ENCODE measurements at places on chromosomes 4 and X. TPM values are rescaled to one million over a fixed set of nuclear protein-coding genes. Genes with fewer than 3 reads are reported as not detected.

GRCh38 chrX:72100824-72101351 is 30.8 kb downstream of the RTL5 start:
- DNase-seq, result peak; percentile 86

Gene GC
- total RNA-seq, result not detected

Gene SAGE1
- not detected for total RNA-seq

- no peak for DNase-seq
These were observed 19.9 kb downstream of the DCHS2 start for GRCh38 chr4:154471526-154472331.

DNA sequence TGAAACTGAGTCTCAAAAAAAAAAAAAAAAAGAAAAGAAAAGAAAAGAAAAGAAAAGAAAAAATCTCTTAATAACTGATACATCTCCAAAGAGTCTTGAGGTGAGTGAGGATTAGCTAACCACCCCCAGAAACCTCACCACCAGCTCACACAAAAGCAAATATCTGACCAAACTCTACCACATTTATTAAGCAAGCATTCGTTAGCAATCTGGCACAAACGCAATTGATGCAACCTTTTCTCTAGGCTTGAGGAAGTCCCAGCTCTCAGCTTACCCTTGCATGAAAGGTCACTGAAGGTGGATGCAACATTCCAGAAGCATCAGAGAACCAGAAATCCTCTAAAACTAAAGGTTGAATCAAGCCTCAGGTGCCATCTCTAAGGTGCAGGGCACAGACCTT is 231.9 kb upstream of the BCOR start:
- no peak for DNase-seq

DNA sequence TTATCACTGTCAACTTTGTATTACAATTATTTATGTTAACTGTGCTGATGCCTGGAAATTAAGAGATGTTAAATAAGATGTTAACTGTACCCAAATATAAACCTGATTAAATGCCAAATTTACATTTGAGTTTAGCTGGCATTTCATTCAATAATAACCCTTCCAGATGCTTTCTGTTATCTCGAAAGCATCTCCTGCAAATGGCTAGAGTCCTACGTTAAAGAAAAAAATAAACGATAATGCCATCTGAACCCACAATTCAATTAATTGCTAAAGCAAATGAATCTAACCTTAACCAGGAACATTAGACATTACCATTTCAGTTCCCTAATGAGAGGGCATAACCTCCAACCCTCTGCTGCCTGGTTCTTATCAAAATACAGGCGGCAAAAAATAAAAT is 145.0 kb downstream of the ADAMTS3 start:
- DNase-seq, result no peak

DNA sequence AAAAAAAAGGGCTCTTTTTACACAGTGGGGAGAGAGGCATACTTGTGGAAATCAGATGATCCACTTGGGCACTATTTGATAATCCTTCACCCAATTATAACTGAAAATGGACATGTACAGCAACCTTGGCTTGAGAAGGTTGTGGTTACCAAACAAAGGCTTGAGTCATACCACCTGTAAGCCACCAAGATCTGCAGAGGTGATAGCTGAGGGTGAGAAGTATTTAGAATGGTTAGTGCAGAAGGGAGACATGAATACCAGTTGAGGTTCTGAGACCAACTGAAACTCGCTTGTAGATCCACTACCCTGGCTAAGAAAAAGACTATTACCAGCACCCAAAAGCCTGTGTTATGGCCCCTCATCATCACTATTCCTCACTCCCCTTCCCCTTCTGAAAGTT is 614.0 kb downstream of the STIM2 start:
- no peak for DNase-seq

GRCh38 chrX:133364865-133365264 is 50.4 kb downstream of the GPC4 start:
- DNase-seq, result no peak

Gene STBD1
- 1.6 TPM for total RNA-seq

DNA sequence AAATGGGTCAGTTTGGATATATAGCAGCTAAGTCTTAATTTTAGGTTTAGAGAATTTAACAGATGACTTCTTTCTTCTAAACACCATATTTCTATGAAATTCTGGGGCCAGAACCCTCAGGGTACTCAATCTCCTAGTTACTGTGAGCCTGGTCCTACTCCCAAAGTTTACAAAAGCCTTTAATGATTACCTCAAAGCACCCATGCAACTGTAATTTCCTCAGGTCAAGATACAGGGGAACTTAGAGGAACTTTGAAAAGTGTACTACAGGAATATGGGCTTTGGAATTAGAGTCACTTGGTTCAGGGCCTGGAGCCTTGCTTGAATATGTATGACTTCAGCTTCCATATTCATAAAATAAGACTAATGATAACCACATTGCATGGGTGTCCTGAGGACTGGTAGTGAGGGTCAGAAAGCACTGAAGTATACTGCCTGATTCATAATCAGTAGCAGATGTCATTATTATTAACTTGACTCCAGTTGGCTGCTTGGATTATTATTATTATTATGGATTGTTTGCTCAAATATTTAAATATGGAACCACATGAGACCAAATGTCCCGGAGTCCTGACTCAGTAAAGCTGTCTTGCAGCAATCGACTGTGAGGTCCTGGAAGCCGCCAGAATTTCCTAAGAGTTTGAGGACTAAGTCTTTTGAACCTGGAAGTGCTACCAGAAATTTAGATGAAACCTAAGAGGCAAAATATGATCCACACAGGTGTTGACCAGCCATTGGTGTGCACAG is 2.0 kb upstream of the ADH7 start:
- no peak for DNase-seq

DNA sequence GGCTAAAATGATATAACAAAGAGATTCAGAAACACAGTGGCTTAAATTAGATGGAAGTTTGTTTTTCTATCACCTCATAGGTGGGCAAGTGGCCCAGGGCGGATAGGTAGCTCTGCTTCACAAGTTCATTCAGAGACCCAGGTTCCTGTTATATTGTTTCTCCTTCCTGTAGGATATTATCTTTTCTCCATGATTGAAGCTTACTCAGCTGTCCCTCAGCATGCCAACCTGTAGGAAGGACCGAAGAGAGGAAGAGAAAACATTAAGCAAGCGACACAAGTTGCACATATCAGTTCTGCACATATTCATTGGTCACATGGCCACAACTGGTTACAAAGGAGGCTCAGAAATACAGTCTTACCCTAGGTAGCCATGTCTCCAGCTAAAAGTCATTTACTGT is 6.9 kb downstream of the KLHL5 start:
- DNase-seq, result no peak

DNA sequence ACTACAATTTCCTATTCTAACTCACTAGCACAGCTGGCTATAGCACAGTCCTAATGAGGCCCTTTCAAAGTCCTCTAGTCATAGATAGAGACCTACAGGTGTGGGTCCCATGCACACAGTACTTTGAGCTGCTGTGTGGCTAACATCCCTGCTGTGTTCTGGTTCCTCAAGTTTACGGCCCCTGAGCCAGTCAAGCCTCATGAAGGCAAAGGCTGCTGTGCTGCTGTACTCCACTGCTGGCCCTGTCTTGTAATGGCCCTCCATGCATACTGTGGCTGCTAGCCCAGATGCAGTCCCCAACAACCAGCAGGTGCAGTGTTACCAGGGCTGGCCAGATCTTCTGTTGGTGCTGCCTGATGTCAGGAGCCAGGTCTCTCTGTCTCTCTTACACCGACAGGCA is 23.4 kb upstream of the ENPEP start:
- DNase-seq, result no peak

DNA sequence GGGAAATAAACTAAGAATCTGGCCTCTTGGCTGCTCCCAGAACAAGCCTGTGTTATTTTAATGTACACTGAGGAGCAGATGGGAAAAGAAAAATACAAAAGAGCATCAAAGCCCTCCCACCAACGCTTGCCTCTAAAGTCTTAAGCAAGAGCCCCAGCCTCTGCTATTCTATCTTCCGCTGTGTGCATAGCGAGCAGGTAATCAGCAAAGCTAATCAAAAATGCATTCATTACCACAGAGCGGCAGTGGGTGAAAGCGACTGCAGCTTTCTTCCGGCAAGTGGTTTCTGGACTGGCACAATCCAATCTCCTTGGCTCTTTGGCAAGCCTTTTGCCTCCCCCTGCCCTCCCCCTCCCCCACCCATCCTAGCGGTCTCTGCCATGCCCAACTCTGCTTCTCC is 13.5 kb upstream of the GRIA3 start:
- no peak for DNase-seq

Gene FRAS1
- 0.08 TPM for total RNA-seq

GRCh38 chrX:13994104-13994503 is 35.6 kb downstream of the GEMIN8 start:
- DNase-seq, result no peak

Gene F9
- not detected for total RNA-seq

DNA sequence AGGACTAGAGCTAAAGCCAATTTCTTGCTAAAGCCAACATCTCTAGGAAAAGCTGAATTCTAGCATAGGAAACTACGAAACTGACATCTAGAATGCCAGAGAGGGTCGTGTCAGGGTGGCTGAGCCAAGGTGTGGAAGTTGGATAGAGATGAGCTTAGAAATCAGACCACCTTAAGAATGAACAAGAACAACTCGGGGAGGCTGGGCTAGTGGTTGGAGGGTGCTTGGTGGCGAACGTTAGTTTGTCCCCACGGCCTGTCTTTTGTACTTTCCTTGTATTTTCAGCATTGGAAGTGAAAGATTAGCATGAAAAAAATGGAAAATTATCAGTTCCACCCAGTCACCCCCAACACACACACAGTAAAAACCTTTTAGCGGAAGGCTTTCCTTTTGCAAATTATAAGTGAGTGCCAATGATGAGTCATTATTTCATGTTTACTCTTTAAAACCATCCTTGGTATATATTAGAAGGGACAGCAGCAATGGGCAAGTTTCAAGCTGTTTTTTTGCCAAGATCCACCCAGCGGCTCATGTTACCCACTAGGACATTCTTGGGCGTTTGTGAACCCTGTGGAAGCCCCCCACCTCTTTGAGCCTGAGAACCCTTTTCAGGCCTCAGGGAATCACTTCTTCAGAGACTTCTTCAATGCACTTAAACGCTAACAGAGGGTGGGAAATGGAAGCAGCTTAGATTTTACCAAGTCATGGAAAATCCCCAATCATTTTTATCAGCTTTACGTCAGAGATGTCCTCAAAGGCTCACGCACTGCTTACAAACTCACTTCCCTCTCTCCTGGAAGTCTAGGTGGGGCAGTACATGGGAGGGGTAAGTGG is 4.9 kb upstream of the PPEF1 start:
- DNase-seq, result no peak

DNA sequence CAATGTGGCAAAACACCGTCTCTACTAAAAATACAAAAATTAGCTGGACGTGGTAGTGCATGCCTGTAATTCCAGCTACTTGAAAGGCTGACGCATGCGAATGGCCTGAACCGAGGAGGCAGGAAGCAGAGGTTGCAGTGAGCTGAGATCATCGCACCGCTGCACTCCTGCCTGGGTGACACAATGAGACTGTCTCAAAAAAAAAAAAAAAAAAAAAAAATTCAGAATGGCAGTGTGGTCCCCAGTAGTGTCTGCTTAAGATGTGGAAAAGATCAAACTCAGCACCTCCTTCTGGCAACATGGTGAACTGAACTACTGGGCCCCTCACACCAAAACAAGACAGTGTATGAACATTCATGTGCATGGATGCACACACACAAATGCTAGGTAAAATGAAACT is 32.2 kb downstream of the SMS start:
- DNase-seq, result peak; percentile 66

GRCh38 chr4:16021804-16022560 is 59.0 kb upstream of the FGFBP2 start:
- no peak for DNase-seq

GRCh38 chr4:163085085-163085484 is 81.6 kb downstream of the NAF1 start:
- no peak for DNase-seq

Gene MMGT1
- total RNA-seq, result 16.4 TPM
